ENCODE measurements at places on chromosomes 4 and X. TPM values are rescaled to one million over a fixed set of nuclear protein-coding genes. Genes with fewer than 3 reads are reported as not detected.

The MEPE gene
- polyA plus RNA-seq: not detected

DNA sequence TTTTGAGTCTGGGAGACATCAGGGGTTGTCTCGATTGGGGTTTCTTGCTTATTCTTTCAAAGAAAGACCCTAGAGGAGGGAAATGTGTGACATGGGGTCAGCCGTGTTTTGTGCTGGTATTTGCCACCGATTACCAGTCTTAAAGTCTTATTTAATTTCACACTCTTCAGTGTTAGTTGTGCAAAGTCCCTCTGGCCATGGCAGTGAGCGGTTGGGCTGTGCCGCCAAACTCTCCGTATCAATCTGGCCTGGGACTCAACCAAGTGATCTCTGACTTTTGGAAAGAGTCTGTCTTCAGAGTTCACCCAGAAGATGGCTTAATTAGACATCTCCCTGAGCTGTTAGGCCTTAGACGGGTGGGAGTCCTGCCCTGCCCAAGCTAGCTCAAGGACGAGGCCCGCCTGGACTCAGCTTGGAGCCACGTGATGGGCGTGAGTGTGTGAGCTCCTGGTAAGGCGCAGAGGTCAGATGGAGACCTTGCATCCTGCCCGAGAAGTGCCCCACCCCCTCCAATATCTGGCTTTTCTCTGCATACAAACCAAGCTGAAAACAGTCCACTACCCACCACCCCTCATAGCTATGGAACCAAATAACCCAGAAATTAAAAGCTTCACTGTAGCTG, 3.8 kb upstream of the PITX2 start:
- no peak for DNase-seq

DNA sequence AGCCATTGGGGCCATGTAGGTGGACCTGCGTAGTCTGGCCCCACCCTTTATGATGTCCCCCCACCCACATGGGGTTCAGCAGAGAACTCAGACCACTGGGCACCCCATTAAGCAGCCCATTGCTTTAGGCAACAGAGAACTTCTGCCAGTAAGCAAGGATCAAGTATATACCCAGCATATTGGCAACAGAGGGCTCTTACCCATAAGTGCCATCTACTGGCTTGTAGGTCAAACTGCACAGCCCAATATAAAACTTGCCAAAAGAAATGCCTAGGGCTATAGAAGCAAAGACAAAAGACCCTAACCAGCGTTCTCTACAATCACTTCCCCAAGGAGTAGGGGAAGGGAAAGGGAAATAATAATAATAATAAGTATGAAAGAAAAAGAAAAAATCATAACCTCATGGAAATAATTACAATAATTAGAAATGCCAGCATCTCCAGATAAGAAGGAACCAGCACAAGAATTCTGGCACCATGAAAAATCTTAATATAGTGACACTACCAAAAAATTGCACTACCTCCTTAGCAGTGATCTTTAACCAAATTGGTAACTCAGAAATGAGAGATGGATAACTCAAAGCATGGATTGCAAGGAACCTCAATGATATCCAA, 1090.7 kb downstream of the FAT4 start:
- DNase-seq: no peak

DNA sequence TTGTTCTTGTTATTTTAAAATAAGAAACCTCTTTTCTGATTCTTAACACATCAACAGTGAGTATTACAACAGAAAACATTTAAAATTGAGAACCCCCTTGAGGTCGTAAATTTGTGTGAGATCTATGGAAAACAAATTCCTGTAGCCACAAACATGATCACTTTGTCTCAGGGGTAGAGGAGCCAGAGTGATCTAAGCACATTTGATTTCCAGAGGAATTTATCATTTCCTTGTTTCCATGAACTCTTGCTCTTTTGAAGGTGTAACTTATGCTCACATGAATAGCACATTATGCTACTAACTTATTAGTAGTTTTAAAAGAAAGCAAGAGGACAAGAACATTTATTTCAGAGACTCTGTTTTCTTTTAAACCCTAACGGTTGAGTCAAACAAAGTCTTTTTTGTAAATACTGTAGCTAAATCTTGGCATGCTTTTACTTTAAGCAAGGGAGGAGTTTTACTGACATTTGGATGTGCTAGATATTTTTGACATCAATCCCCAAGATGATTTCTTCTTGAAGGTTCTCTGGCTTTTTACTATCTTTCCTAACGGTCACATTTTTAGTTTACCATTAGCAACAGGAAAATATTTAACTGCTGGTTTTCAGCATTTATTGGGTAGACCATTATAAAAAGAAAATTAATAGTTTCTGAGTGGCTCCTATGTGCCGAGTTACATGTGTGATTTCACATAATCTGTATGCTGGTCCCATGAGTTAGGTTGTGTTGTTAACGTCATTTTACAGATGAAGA, 27.9 kb upstream of the ZCCHC12 start:
- DNase-seq: no peak

The ENPEP gene
- 2.1 TPM for polyA plus RNA-seq

DNA sequence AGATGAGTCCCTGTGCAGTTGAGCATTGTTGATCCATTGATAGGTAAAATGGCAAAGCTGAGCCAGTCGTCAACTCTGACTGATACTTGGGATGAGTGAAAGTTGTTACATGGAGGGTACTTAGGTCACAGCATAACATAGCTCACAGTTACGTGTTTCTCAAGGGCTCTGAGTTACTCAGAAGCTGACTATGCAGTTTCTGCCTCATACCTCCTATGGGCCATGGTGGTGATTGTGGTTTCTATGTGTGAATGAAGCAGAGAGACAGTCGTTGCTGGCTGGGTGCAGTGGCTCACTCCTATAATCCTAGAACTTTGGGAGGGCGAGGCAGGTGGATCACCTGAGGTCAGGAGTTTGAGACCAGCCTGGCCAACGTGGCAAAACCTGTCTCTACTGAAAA, 30.8 kb downstream of the FRMPD3 start:
- no peak for DNase-seq

GRCh38 chrX:19874391-19875049, 12.9 kb downstream of the SH3KBP1 start:
- DNase-seq: no peak

DNA sequence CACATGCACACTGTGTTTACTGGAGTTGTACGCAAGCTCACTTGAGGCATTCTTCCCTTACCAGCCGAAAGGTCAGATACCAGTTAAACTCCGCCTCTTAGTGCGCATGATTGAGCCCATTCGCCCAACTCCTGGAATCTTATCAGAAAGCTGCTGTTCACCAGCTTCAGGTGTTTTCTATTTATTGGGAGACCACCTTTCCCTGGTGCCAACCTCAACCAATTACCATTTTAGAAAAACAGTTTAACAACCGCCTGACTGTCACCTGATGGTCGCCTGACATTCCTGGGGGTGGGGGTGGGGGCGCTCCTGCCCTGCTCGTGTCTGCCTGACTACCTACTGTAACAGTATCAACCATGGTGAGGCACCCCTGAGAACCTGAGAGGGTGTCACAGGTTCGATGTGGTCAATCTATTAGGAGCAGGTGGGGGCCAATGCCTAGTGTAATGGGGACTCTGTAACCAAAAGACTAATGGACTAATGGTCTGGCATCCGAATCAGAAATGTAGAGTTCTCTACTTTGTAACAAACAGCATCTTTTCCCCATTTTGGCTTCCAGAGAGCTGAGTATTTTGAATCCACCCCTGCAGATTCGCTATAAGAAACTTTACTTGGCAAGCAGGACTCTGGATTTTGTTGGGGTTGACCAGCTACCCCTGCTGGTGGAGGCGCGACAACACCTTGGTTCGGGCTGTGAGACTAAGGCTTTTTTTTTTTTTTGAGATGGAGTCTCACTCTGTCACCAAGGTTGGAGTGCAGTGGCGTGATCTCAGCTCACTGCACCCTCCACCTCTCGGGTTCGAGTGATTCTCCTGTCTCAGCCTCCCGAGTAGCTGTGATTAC, 58.2 kb upstream of the ZNF157 start:
- peak; percentile 64 for DNase-seq

The GLOD5 gene
- 1.2 TPM for polyA plus RNA-seq

GRCh38 chr4:3791910-3792542, 25.8 kb downstream of the ADRA2C start:
- DNase-seq: no peak

DNA sequence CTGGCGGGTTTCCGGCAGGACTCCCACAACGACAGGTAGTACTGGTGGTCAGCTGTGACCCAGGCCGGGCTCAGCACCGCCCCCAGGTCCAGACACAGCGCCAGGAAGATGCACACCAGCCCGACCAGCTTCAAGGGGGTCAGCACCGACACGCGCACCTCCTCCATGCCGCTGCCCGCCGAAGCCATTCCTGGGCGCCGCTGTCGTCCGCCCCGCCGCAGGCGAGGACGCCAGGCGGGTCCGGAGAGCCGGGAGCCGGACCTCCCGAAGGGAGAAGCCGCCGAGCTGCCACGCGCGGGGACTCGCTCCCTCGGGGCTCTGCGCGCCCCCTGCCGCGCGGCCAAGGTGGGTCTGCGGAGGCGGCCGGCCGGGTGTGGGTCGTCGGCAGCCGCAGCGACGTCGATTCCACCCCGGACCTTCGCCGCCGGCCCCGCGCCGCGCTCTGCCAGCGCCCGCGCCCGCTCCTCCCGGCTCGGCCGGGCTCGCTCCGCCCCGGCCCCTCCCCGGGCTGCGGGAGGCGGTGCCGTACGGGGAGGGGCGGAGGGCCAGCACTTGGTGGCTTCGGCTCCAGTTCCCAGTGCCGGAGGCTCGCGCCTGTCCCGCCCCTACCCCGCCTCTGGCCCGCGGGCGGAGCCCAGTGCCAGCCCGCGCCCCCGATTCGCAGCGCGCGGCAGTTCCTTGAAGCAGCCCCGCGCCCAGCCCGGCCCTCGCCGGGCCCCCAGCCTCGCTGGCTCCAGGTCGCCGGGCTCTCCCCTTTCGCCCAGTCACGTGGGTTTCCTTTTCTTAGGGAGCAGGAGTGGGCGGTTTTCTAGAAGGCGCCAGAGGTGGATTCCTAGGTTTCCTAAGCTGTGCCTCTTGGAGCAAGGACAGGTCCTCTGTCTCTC, at the start of gene TMEM47:
Gene TMEM47 (minus strand): TSS at position 444 of the 884 bp plus-strand sequence. CDS start 256 bp downstream, at position 188.
- peak; percentile 86 for DNase-seq

The APLN gene
- polyA plus RNA-seq: 18.8 TPM

DNA sequence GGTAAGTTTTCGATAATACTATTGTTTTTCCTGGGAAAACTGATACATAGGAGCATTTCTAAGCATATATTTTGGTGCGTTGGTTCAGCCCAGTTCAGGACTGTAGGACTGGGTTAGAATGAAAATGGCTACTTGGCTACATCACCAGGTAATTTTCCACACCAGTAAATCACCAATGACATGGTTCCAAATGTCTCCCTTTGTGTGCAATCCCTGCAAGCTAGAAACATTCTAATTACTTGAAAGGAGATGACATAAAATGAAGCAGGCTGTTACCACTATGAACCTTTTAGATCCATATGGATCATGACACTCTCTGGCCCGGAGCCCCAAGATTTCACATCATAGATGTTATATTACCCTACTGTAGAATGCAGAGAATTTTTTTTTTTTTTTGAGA, 577.4 kb upstream of the FTHL17 start:
- DNase-seq: no peak

GRCh38 chr4:5888222-5889001, 4.5 kb downstream of the CRMP1 start:
- peak; percentile 96 for DNase-seq

GRCh38 chr4:27009539-27009938, 148.9 kb downstream of the STIM2 start:
- DNase-seq: no peak

The UGT2A3 gene
- polyA plus RNA-seq: not detected

DNA sequence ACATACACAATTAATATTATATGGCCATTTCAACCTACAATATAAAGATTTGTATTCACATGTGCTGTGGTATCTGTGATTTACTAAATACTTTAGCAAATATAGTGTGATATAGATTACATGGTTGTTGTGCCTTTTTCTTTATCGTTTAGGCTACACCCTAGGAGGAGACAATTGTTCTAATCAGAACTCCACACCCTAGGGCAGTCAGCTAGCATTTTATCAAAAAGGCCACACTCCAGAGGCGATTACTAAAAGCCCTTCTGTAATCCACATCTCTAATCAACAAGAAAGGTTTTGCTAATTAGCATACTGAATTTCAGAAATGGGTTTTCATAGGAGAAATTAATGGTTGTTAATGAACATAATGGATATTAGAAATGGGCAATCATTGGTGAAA, 319.5 kb upstream of the NOCT start:
- no peak for DNase-seq

- no peak for DNase-seq
These were observed 11.6 kb upstream of the CORIN start for GRCh38 chr4:47849466-47849865.

The ITM2A gene
- 52.8 TPM for polyA plus RNA-seq

DNA sequence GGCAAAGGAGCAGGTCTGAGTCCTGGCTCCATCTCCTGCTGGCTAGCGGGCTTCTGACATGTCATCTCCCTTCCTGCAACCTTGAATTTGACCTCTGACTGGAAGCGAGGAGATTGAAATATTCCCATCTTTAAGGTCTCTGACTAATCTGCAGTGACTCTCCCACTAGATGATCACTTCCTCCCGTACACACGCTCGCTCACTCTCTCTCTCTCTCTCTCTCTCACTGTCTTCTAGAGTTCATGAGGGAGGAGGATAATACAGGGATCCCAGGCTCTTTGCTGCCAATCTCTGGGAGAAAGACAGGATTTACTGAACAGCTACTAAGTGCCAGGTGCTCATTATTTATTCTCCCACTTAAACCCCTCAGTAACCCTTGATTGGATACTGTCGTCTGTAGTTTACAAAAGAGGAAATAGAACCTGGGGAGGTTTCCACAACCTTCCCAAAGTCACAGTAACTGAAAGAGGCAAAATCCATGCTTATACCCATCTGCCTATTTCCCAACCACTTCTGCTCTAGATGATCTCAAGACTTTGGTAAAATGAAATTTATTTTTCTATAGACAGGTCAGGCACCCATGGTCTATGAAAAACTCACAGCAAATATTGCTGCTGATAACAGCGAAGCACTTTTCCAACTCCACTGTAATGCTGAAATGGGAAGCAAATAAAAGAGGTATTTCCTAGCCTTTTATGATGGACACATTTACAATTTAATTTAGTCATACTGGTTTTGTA, 193.5 kb upstream of the C1QTNF7 start:
- DNase-seq: no peak

The GABRB1 gene
- polyA plus RNA-seq: 0.85 TPM

The TEX13C gene
- polyA plus RNA-seq: not detected

GRCh38 chr4:31160146-31160545, 440.0 kb downstream of the PCDH7 start:
- no peak for DNase-seq

- no peak for DNase-seq
These were observed 234.8 kb downstream of the IL15 start for GRCh38 chr4:141871086-141871770.

- DNase-seq: no peak
These were observed 8.0 kb upstream of the CDKN2AIP start for GRCh38 chr4:183436417-183436816.

The TSPAN7 gene
- polyA plus RNA-seq: 371 TPM

- DNase-seq: no peak
These were observed 32.6 kb downstream of the RS1 start for GRCh38 chrX:18639280-18639679.

DNA sequence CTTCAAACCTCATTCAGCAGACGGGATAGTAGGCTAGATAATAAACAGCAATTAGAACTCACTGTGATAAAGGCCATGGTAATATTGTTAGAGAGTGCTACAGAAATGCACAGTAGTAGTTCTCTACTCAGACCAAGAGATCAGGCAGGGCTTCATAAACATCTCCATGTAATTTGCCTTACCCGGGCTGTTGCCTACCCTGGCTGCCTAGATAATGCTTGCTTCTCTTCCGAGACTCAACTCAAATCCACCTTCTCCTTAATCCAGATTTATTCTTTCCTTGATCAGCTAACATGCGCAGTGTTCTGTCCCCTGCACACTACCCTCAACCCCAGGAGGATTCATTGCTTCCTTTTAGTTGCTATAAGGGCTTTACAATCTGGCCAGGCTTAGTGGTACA, 21.8 kb downstream of the ANK2 start:
- DNase-seq: no peak

Measured in brain (organoid and tissue), 16 donors.